Stromal cell of bone marrow (primary cell): ENCODE measurements at places on chromosomes 11 and 22.

- DNase-seq: peak; percentile 68
Measured at GRCh38 chr22:38554281-38554680, 15.7 kb downstream of the DMC1 start.

- DNase-seq: peak; percentile 70
Measured at GRCh38 chr22:21044931-21045584, 688 bp upstream of the LRRC74B start.

DNA sequence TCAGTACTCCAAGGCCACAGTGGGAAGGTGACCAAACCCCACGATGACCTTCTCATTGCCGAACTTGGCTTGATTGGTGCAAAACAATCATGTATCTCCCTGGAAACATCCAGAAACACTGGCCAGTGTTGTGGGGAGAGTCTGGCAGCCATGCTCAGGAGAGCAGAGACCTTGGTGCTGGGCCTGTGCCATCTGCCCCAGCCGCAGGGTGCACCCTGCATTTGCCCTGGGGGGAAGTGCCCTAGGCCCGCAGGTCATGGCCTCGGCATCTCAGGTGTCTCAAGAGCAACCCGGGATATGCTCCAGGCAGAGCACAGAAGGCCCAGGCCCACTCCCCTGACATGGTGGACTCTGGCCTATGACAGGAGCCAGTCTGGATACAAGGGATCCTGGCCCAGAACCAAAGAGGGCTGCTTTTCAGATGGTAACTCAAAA lies 23.7 kb downstream of the ARVCF start:
- DNase-seq: no peak

DNA sequence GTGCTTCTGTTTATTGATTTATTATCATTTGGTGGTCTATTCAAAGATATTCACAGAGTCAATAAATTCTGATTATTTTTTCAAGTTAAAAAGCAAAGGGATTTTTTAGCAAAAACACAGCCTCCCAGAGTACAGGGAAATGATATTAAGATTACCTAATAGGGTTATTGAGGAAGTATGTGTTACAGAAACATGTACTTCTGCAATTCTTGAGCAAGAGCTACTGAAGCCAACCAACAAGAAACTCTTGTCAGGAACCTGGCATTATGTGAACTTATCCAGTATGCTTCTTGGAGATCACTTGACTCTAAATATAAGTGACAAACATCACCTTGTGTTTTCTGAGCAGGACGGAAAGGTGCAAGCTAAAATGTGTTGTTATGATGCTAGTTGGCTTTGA lies 42.0 kb upstream of the CARD18 start:
- no peak for DNase-seq

DNA sequence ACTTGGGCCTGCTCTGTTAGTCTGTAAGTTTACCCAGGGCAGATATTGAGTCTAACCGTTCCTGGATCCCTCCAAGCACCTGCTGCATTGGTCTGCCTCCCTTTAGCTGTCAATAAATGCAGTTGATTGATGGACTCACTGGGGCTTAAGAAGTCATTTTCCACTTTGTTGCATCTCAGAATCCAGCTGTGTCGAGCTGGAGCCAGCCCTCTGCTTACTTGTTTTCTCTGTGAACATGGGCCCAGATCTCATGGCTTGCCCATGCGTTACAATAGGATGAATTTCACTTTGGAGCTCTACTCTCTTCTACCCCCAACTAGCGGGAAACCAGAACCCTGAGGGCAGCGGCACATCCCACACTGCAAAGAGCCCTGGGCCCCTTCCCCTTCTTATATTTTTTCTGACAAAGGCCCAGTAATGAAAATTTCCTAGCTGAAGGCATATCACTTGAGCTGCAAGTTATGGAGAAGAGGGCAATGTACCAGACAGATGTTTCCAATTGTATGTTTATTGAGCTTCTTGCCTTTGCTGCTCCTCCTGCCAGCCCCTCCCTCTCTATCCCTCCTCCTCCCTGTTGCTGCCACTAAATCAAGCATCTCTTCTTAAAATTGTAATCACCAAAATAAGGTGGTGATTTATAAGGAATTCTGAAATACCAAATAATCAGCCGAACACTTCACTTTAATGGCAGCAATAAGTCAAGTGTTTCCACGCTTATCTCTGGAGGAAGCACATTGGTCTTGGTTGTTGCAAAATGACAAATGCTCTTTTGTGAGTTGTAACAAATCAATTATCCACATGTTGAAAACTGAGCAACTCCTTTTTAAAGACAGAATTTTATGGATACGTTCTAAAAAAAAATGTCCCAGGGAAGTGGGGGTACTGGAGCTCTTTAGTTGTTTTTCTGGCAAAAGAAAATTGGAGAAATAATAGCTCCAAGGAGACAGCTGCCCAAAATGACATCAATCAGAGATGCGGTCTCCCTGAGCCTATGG lies 212.3 kb upstream of the ZBED5 start:
- no peak for DNase-seq

- DNase-seq: peak; percentile 43
Measured at GRCh38 chr11:81987829-81988472, 745.7 kb downstream of the FAM181B start.

DNA sequence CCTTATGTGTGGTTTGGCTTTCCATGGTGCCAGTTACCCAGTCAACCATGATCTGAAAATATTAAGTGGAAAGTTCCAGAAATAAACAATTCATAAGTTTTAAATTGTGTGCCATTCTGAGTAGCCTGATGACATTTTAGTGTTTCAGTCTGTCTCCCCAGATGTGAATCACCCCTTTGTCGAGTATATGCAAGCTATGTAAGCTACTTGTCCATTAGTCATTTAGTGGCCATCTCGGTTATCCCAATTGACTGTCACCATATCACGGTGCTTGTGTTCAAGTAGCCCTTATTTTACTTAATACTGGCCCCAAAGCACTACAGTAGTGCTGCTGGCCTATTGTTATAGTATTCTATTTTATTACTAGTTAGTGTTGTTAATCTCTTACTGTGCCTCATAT lies 44.9 kb downstream of the ATG16L2 start:
- DNase-seq: no peak

DNA sequence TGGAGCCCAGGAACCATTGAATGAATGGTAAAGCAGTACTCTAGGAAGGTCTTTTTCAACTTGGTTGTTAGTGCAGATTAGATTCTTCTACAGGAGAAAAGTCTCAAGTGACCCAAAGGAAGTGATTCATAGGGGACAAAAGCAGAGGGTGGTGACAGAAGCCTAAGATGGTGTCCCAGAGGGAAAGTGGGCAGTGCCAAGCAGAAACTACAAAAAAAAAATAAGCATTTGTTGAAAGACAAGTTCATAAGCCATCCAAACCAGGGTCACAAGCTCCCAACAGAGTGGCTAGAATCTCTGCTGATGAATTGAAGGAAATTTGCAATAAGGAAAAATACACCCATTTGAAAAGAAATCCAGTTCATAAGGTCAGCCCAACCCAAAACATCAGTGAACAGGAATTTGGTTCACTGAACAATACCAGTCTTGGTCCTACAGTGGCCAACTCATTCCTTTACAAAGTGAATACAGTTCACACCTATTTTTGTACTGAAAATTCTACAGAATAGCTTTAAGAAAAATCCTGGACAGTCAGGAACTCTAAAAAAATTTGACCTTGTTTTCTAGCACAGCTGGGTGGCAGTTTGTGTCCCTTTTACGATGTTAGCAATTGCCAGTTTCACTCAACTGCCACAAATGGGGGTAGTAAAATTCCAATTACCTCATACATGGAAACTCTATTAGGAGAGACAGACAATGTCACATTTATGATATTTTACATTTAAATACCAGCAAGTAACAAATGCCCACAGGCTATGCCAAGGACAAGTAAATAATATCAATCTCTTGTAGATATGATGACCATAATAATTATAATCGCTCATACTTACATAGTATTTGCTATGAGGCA lies 21.6 kb upstream of the NUP160 start:
- no peak for DNase-seq

DNA sequence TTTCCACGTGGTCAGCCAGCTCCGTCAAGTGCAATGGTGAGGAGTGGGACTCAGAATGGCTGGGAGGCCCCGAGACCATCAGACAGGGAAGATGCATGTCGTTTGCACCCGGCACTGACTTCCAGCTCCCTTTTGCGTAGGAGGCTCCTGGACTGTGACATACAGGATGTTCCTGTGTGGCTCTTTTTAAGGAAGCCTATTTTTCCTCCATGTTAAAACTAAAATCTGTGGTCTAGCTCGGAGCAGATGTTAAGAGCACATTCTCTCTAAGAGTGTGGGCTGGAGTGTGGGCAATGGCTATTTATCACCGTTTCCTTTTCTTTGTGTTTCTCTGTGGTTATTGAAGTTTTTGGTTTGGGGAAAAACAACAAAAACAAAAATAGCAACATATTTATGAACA lies 40.9 kb upstream of the AMPD3 start:
- DNase-seq: no peak

GRCh38 chr11:85914425-85914824 lies 59.2 kb downstream of the CCDC83 start:
- DNase-seq: no peak

DNA sequence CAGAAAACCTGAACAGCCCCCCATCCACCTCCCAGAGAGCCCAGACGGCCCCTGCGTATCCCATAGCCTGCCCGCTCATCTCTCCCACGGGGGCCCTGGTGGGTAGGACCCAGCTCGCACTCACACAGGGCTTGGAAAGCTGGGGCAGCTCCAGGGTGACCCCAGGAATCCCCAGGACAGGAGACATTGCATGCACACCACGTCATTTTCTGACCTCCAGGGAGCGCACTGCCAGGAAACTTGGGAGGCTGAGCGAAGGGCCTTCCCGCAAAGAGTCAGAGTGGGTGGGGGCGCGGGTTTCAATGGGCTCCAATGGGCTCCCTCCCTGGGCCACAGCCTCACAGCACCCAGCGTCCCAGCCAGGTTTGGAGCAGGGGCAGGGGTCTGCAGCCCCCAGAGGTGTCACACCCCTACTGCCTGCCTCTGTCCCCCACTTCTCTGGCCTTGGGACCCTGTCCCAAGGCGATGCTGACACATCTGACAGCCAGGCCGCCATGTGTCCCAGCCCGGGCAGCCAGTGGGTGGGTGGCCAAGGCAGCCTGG lies 8.2 kb upstream of the SYT8 start:
- peak; percentile 77 for DNase-seq

DNA sequence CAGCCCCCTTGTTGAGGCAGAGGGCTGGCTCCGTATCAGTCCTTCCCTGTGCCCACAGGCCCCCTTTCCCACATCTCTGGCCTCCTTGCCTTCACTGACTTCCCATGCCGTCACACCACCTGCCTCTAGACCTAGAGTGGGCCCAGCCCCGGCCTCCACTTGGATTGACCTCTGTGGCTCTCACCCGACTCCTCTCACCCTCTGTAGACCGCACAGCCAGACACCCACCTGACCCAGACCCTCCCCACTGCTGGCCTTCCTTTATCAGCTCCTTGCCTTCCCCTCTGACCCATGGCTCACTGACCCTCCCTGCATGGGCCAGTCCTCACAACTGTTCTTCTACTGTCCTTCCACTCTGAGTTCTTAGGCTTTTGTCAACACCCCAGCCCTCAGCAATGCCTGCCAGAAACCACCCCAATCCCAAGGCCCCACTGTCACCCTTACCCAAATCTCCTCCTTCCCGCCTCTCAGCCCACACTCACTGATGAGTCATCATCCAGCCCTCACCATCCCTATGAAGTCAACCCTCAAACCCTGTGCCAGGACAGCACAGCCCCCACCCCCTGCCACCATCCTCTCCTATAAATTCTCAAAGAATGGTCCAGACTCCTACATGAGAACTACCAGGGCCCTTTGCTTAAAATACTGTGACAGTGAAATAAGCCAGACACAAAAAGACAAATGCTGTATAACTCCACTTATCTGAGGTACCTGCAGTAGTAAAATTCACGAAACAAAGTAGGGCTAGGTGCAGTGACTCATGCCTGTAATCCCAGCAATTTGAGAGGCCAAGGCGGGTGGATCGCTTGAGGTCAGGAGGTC lies 53.4 kb downstream of the SCGB1A1 start:
- DNase-seq: peak; percentile 46

DNA sequence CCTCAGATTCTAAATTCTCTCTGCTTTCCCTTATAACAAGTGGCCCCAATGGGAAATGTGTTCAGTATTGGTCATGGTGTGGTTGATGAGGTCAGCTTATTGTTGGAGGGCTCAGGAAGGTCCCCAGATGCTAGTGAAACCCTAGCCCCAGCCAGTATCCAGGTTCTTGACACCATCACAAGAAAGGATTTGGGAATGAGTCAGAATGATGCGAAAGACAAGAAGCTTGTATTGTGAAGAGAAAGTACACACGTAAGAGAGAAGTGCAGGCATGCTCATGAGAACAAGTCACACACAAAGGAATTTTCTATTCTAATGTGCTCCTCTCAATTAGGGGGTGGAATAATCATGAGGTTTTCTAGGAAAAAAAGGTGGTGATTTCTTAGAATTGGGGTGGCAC lies 34.9 kb upstream of the TRPC6 start:
- DNase-seq: peak; percentile 31

GRCh38 chr22:47659467-47660223 lies 897.2 kb downstream of the TBC1D22A start:
- DNase-seq: no peak

DNA sequence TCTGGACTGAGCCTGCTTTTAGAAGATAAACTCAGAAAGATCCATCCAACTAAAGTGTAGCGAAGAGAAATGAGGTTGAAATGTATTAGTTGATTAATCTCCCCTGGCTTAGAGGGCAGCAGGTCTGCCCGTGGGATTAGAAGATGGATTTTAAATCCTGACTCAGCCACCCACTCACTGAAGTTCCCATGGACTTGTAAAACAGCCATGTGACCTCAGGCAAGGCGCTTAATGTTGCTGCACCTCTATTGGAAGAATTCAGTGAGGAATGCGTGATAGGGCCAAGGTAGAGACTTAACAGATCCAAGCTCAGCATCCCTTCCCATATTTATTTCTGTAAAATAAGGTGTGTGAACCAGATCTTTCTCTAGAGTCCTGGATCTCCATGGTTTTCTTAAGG lies 45.1 kb upstream of the ELF5 start:
- no peak for DNase-seq

- DNase-seq: no peak
Measured at GRCh38 chr11:14374922-14375830, 16.2 kb upstream of the RRAS2 start.

- DNase-seq: peak; percentile 38
Measured at GRCh38 chr11:2348986-2349385, 28.1 kb upstream of the CD81 start.

- no peak for DNase-seq
Measured at GRCh38 chr11:126415669-126416420, 60.4 kb downstream of the ST3GAL4 start.

GRCh38 chr22:22168190-22168940 lies 76.2 kb upstream of the VPREB1 start:
- DNase-seq: peak; percentile 6
